Head of caudate nucleus (tissue), 42 donors: ENCODE measurements at places on chromosomes 16 and 17.

DNA sequence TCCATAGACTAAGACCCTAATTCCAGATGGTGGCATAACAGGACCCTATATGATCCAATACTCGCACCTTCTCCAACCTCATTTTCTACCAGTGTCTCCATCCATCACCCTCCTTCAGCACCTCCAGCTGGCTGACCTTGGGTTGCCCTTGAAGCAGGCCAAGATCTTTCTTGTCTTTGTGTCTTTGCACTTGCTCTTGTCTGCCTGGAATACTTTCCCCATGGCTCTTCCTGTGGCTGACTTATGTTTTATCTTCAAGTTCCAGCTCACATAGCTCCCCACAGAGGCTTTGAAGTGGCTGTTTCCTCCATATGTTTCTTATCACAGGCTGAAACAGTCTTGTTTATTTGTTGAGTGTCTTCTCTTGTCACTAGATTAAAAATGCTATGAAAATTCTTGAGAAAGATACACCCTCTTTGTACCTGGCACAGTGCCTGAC, 29.6 kb upstream of the MMD start:
- no peak for DNase-seq

- no peak for DNase-seq
These were observed 400.9 kb downstream of the SLC39A11 start for GRCh38 chr17:72691586-72691985.

DNA sequence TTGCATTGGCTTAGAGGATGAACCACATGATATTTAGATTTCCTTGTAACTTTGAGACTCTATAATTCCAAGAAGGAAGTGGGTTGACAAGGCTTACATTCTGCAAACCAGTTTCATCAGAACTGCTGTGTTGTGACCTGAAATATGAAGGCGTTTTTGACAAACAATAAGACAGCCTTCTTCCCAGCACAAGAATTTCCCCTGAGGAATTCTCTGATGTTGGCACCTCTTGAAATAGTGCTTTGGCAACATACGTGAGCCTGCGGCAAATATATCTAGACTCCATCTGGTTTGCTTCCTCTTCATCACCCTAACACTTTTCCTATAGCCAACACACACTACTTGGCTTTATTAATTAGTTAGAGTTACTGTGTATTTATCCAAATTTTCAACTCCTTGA, 585.5 kb upstream of the SOX9 start:
- no peak for DNase-seq

DNA sequence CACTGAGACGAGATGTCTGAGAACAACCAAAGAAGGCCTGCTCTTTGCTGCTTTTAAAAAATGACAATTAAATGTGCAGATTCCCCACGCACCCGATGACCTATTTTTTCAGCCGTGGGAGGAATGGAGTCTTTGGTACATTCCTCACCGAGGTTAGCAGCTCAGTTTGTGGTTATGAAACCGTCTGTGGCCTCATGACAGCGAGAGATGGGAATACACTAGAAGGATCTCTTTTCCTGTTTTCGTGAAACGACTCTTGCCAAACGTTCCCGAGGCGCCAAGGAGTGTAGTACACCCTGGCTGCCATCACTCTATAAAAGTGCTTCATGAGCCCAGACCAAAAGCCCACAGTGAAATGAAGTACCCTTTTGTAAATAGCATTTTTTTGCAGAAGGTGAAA, 87.8 kb downstream of the CRISPLD2 start:
- peak; percentile 58 for DNase-seq

- no peak for DNase-seq
These were observed 81.6 kb downstream of the MYH11 start for GRCh38 chr16:15775209-15775608.

GRCh38 chr16:49365711-49366509, 7.7 kb upstream of the C16orf78 start:
- DNase-seq: peak; percentile 31

GRCh38 chr16:57701759-57702371, 7.3 kb downstream of the DRC7 start:
- DNase-seq: no peak

DNA sequence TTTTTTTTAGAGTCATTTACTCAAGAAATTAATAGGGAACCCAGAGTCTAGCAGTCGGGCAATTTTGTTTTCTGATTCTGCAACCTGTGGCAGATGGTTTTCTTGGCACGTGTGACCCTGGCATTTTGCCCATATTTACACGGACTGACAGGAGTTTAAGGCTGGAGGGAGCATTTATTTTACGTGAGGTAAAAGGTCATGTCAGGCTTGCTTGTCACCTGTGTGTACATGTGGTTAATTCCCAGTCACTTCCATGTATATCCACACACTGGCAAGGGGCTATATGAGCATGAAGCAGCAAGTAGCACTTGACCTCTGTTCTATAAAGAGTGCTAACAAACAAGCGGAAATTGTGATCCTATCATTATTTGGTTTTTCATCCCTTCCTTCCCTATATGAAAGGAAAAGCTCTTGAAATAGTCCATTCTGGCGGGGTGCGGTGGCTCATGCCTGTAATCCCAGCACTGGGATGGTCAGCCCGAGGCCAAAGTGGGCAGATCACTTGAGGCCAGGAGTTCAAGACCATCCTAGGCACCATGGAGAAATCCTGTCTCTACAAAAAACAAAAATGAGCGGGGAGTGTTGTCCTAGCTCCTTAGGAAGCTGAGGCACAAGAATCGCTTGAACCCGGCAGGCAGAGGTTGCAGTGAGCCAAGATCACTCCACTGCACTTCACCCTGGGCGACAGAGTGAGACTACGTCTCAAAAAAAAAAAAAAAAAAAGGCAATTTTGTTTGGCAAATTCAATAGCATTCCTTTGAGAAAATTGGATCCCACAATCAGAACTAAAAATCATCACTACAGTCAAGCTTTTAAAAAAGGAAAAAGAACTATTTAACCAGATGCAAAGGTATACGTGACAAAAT, 2.1 kb downstream of the SPAG9 start:
- no peak for DNase-seq
